Tibial artery (tissue), 4 donors: ENCODE measurements at places on chromosomes 16 and 17.

- no peak overlapping the region for H3K4me3 ChIP-seq
- H3K4me1 ChIP-seq: no peaks in the 10 kb centered on the region
- no peak for DNase-seq
- H3K27ac ChIP-seq: no peak overlapping the region
- H3K36me3 ChIP-seq: no peaks in the 10 kb centered on the region
Measured at GRCh38 chr17:80447790-80448189, 28.6 kb downstream of the NPTX1 start.

- no peaks in the 10 kb centered on the region for H3K36me3 ChIP-seq
- no peaks in the 10 kb centered on the region for H3K4me1 ChIP-seq
- H3K27ac ChIP-seq: peak overlapping the region; percentile 67
Measured at GRCh38 chr16:50665128-50665878, 15.8 kb downstream of the SNX20 start.

- DNase-seq: no peak
- no peak overlapping the region for H3K4me3 ChIP-seq
- H3K27me3 ChIP-seq: peaks cover 34% of the 10 kb centered on the region
- H3K36me3 ChIP-seq: no peaks in the 10 kb centered on the region
Measured at GRCh38 chr17:50465171-50465570, 3.5 kb downstream of the CHAD start.

DNA sequence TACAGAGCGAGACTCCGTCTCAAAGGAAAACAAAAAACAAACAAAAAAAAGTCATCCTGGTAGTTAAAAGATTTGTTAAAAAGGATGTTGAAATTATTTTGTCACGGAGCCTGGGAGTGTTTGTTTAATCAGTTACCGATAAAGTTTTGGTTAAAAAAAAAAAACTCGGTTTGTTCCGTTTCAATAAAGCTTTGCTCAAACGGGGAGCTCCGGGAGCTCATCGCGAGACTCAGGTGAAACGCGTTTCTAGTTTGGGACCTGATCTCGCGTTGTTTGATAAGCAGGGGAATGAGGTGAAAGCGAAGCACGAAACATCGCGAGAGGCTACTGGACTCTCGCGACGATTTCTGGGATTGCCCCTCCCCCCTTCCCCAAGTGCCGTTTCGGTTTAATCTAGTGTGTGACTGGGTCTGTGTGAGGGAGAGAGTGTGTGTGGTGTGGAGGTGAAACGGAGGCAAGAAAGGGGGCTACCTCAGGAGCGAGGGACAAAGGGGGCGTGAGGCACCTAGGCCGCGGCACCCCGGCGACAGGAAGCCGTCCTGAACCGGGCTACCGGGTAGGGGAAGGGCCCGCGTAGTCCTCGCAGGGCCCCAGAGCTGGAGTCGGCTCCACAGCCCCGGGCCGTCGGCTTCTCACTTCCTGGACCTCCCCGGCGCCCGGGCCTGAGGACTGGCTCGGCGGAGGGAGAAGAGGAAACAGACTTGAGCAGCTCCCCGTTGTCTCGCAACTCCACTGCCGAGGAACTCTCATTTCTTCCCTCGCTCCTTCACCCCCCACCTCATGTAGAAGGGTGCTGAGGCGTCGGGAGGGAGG, at the start of gene CDK12:
CDK12 (plus strand) TSS at position 374 of the 813 bp plus-strand sequence. CDS start 586 bp downstream, outside the sequence.
- no peaks in the 10 kb centered on the region for H3K36me3 ChIP-seq
- DNase-seq: peak; percentile 95
- no peaks in the 10 kb centered on the region for H3K27me3 ChIP-seq
- peak within 1 kb of the TSS; percentile 88 for H3K4me3 ChIP-seq
- H3K4me1 ChIP-seq: peaks cover 37% of the 10 kb centered on the region
- H3K27ac ChIP-seq: peak within 1 kb of the TSS; percentile 97

GRCh38 chr17:8755590-8756255, 2.6 kb downstream of the SPDYE4 start:
- no peaks in the 10 kb centered on the region for H3K27me3 ChIP-seq
- no peaks in the 10 kb centered on the region for H3K36me3 ChIP-seq
- no peak overlapping the region for H3K27ac ChIP-seq

GRCh38 chr17:78960928-78961327, 18.8 kb downstream of the LGALS3BP start:
- no peaks in the 10 kb centered on the region for H3K36me3 ChIP-seq
- H3K4me3 ChIP-seq: no peak overlapping the region
- H3K4me1 ChIP-seq: peaks cover 4% of the 10 kb centered on the region
- no peak overlapping the region for H3K27ac ChIP-seq
- no peaks in the 10 kb centered on the region for H3K27me3 ChIP-seq
- DNase-seq: no peak

GRCh38 chr17:58202859-58203258, 10.3 kb downstream of the EPX start:
- DNase-seq: no peak
- peaks cover 3% of the 10 kb centered on the region for H3K4me1 ChIP-seq
- no peaks in the 10 kb centered on the region for H3K27me3 ChIP-seq

DNA sequence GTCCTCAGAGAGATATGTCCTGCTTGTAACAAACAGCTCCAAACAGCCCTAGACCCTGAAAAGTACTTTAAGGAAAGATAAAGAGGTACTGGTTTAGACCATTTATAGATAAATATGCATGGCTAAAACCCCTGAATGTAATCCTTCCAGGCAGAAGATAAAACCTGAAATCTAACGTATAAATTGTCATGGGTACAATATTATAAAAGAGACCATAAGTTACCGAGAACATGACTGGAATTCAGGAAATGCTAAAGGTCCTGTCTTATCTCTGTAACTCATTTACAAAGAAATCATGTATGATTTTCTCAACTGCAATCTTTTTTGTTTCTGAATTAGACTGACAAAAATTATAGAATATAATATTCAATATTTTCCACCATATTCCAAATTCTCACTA, 9.2 kb upstream of the KANSL1 start:
- H3K36me3 ChIP-seq: no peaks in the 10 kb centered on the region
- no peak for DNase-seq
- H3K4me1 ChIP-seq: no peaks in the 10 kb centered on the region
- no peaks in the 10 kb centered on the region for H3K27me3 ChIP-seq

DNA sequence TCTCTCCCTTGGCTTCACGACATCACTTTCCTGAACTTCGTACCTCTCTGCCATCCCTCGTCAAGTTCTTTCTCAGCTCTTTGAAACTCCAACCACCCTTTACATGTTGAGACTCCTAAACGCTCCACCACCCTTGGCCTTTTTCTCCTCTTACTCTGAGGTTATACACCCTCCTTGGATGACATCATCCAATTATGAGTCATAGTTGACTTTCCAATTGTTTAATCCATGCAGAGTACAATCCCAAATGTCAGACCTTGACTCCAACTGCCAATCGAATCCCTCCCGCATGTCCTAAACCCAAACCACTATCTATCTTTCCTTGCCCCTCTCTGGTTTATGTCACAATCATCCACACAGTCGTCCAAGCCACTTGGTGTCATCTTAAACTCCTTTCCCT, 18.4 kb upstream of the C16orf82 start:
- H3K27me3 ChIP-seq: no peaks in the 10 kb centered on the region
- H3K36me3 ChIP-seq: no peaks in the 10 kb centered on the region
- no peak for DNase-seq
- no peaks in the 10 kb centered on the region for H3K4me1 ChIP-seq
- H3K27ac ChIP-seq: no peak overlapping the region

DNA sequence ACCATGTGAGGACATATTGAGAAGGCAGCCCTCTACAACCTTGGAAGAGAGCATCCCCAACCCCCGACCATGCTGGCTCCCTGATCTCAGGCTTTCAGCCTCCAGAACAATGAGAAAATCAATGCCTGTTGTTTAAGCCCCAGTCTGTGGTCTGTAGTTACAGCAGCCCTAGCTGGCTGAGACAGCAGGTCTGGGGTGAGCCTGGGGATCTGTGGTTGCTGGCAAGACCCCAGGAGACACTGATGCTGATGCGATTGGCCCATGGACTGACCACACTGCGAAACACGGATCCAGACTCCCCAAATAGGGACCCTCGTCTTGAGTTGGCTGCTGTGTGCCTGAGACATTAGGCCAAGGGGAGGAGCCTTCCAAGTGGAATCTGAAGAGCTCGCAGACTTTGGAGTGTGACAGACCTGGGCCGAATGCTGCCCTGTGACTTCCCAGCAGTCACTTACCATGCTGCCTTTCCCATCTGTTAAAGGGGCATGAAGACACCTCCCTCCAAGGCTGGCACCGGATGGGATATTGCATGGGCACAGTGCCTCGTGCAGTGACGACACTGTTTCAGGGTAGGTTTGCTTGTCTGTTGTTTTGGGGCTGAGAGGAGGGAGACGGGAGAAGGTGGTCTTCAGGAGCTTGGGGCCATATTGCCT, 147.8 kb upstream of the RPL38 start:
- no peaks in the 10 kb centered on the region for H3K36me3 ChIP-seq
- H3K27ac ChIP-seq: no peak overlapping the region
- H3K4me1 ChIP-seq: no peaks in the 10 kb centered on the region
- DNase-seq: no peak

DNA sequence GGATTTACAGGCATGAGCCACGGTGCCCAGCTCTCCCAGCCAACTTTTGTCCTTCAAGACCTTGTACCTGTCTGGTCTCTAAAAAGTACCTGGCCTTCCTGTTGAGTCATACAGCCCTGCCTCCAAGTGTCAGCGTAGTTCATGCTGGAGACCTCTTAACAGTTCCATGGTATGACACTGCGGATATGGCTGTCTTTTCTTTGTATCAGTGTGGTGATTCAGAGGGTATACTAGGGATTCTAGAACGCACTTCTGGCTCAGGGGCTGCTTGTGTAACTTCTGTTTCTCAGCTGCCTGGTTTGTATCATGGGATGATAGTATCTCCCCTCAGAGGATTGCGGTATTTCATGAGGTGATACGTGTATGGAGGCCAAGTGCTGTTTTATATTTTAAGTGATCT, 2.0 kb upstream of the TMEM11 start:
- no peak overlapping the region for H3K27ac ChIP-seq
- no peaks in the 10 kb centered on the region for H3K36me3 ChIP-seq
- no peak overlapping the region for H3K4me3 ChIP-seq
- no peak for DNase-seq
- H3K27me3 ChIP-seq: no peaks in the 10 kb centered on the region

DNA sequence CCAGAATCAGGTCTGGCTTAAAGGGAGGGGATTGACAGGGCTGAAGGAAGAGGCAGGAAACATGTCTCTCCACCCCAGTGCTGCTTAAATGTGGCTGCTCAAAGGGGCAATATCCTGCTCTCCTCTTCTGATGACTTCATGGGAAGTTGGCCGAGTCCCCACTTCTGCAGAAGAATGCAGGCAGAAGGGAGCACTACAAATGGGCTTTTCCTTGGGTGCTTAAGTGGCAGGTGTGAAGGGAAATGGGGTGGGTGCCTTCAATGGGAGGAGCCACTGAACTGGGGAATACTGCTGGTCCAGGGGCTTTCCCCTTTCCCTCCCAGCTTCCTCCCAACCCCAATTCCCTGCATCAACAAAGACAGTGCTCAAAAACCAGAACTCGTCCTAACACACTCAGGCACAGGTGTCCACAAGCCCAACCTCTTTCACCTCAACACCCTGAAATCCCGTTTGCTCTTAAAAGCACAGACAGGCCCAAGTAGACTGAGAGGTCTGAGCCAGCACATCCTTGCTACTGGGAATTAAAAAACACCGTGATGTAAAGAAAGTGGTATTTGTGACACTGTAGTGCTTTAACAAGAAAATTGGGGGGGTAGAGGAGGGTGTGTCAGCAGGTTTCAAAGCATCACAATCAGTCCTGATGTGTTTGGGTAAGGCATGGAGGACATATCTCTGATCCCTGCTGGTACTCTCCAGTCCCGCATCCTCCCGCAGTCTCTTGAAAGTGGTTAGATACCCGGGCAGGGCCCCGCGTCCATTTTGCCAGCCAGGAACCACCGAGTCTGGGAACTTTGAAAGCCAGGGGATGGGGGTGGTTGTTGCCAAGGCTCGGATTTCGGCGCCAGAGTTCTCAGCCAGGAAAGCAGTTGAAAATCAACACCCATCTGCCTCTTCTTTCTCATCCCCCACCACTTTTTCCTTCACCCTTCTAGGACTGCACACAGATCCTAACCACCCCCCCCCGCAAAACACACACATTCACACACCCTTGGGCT, 1.6 kb downstream of the CA10 start:
- H3K27me3 ChIP-seq: peaks cover 43% of the 10 kb centered on the region
- peaks cover 11% of the 10 kb centered on the region for H3K4me1 ChIP-seq
- no peaks in the 10 kb centered on the region for H3K36me3 ChIP-seq
- H3K27ac ChIP-seq: no peak overlapping the region
- H3K4me3 ChIP-seq: no peak overlapping the region

DNA sequence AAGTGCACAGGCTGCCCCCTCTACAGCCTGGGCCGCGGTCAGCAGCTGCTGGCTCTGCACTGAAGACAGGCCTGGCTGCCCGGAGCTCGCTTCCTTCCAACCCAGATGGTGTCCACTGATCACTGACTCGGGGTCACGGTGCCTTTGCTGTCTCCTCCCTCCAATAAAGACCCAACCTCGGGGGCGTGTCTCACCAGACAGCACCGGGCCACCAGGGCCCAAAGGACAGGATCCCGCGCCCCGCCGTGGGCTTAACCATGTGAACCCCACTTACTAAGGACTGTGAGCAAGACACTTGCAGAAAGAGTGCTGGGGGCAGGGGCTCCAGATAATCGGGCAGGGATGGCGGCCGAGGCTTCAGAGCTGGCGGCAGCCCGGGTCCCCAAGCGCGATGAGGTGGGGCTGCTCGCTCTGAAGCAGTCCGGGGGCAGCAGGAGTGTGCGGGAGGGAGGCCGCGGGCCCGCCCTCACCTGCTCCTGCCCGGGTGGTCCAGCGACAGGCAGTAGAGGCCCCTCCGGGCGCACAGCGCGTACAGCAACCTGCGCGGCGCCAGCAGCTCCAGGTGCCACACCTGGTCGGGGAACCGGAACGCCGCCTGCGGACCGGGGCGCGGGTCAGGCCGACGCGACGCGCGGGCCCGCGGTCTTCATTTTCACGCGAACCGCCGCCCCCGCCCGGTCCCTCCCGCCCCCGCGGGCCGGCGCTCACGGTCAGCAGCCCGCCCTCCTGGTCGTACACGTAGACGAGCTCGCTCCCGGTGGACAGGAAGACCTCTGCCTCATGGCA, 502 bp downstream of the FAAP100 start:
- no peaks in the 10 kb centered on the region for H3K27me3 ChIP-seq
- peaks cover 39% of the 10 kb centered on the region for H3K4me1 ChIP-seq

DNA sequence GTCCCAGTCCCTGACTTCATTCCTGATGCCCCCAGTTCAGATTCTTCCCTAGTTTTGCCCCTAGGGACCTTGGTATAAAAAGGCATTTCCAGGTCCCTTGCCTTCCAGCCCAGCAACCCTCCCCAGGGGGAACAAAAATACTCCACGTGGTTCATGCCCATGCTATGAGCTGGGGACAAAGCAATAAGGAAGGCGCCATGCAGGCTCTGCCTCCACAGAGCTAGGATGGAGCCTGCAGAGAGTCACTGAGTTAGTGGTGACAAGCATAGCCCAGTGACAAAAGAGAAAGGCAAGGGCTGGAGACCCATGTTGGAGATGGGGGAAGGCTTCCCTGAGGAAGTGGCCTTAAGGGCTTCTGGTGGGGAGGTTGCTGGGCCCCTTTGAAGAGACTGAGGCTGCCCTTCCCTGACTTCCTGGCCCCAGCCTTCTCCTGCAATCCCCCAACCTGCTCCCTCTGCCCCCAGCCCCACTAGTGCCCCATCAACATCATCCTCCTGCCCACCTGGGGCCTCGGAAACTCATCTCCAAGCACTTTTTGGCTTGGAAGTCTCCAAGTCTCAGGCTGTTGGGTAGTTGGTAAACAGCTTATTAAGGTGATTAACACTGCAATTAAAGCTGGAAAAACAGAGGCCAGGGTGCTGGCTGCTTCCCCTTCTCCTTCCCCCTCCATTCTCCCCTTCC, 9.6 kb downstream of the DLX3 start:
- no peaks in the 10 kb centered on the region for H3K36me3 ChIP-seq
- H3K27me3 ChIP-seq: no peaks in the 10 kb centered on the region
- no peak for DNase-seq
- no peak overlapping the region for H3K4me3 ChIP-seq
- H3K27ac ChIP-seq: no peak overlapping the region

GRCh38 chr17:35245196-35245486, 2.3 kb downstream of the SLFN5 start:
- H3K4me1 ChIP-seq: peaks cover 32% of the 10 kb centered on the region
- H3K27ac ChIP-seq: no peak overlapping the region
- no peaks in the 10 kb centered on the region for H3K27me3 ChIP-seq
